ENCODE measurements at places on chromosomes 2 and 18.

DNA sequence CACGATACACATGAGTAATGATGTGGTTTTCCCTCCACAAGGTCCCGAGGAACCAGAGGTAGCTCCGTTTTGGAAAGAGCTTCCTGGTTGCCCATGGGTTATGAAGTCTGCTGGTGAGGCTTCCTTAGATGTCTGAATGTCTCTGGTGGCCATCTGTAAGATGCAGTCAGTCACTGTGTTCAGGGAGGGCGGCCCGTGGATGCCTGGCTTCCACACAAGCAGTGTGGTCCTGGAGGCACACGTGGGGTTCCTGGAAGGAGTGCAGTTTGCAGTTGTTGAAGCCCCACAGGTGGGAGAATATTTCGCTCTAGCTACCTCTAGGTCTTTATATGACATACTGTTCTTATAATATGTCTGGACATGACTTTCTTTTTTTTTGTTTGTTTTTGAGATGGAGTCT, 209.0 kb downstream of the FAM210A start:
- no peak for DNase-seq

DNA sequence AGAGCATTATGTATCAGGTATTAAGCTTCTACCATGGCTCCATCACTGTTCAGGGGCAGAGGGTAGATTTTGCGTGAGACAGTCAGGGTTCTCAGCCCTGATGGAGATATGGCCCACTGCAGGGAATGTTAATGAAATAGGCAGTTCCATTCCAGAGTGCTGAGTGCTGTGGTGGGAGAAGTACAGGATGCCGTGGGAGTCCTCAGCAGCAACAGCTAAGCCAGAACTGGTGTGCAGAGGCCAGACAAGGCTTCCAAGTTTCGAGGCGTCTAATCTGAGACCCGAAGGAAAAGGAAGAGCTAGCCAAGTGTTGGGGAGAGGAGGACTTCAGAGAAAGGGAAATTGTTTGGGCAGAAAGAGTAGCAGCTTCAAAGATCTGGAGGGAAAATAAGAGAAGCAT, 30.2 kb upstream of the MAPRE2 start:
- no peak for DNase-seq

DNA sequence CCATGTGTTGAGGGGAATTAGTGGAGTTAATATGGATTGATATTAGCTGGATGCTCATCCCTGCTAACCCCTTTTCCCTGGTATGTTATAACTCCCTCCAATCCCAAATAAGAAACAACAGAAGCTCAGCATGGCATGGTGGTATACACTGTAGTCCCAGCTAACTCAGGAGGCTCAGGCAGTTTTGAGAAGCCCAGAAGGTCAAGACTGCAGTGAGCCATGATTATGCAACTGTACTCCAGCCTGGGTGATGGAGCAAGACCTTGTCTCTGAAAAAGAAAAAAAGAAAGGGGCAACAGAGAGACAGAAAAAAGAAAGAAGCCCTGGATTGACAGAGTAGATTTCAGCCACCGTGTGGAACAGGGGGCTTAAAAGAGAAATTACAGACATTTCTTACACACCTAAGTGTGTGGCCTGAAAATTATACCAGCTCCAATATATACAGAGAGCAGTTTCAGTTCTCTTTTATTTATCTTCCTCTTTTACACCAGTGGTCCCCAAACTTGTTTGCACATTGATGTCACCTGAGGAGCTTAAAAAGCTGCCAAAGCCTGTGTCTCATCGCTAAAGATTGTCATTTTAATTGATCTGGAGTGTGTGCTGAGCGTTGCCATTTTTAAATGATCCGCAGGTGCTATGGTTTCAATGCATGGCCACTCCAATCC, 203.6 kb downstream of the UBE2E3 start:
- DNase-seq: no peak

- no peak for DNase-seq
These were observed 201.4 kb downstream of the RBM43 start for GRCh38 chr2:151060287-151060686.

GRCh38 chr2:98212092-98213000, 125.4 kb downstream of the VWA3B start:
- DNase-seq: no peak

- DNase-seq: no peak
These were observed 1.1 kb upstream of the HIBCH start for GRCh38 chr2:190320696-190321095.

- no peak for DNase-seq
These were observed 6.5 kb upstream of the KCNG2 start for GRCh38 chr18:79790996-79791972.

- no peak for DNase-seq
These were observed 14.0 kb downstream of the CAPN10 start for GRCh38 chr2:240600451-240600961.

DNA sequence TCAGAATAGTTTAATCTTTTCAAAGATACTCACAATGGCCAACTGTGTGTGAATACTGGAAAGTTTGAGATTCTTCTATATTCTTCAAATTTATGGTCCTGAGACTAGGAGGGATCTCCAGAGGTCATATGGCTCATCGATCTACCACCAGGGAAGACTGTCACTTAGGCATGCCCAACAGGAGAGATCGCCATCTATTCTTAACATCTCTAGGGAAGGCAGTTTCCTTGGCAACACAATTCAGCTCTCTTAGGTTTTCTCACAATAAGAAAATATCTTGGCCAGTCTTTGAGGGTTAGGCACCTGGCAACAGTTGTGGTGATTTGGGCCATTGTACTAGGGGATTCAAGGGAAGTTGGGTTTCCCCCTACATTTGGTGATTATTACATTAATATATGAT, 107.2 kb downstream of the GALNT3 start:
- DNase-seq: no peak

DNA sequence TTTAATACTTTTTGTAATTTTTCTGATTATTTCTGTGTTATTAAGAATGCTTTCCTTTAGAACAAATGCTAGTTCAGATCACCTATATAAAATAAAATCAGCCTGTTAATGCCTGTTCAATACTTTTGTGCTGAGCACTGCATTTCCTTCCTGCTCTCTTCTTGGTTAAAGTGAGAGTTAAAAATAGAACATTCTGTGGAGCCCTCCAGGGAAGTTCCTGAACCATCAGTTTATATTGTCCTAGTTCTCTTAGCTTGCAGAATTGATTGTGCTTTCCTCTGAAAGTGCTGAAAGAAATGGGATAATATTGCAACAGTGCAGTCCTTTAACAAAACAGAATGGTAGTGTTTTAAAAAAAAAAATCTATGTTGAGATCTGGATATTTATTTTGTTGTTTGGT, 74.6 kb upstream of the UBXN4 start:
- no peak for DNase-seq

DNA sequence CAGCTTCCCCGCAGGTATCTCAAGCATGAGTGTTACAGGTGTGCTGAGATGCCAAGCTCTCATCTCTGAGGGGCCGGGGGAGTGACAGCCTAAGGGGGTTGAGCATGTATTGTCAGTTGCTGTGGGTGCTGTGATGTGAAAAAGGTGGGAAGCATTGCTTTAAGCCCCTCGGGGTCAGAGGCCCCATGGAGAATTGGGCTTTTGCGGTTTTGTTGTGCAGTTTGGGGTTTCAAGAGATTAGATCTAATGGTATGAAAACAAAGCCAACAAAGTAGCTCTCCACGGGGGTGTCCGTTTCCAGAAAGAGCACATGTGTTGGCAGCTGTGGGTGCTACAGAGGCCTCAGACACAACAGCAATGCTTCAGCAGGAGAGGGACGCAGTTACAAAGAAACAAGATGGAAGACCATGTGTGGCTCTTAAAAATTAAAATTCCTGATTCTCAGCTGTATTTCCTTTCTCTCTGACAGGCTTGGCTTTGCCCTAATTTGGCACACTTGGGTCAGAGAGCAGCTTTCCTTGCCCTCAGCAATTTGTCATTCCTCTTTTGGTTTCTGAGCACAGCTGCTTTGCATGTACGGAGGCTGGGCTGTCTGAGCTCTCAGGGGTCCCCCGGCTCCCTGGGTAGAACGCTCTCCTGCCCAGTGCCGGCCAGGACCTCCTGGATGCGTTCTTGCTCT, 69.9 kb downstream of the TMEM247 start:
- DNase-seq: no peak

- DNase-seq: no peak
These were observed 733.5 kb downstream of the SOCS6 start for GRCh38 chr18:71022389-71022788.

GRCh38 chr2:167787562-167787961, 459.8 kb downstream of the STK39 start:
- no peak for DNase-seq

- no peak for DNase-seq
These were observed 57.2 kb upstream of the LYPD6B start for GRCh38 chr2:148981324-148981723.

DNA sequence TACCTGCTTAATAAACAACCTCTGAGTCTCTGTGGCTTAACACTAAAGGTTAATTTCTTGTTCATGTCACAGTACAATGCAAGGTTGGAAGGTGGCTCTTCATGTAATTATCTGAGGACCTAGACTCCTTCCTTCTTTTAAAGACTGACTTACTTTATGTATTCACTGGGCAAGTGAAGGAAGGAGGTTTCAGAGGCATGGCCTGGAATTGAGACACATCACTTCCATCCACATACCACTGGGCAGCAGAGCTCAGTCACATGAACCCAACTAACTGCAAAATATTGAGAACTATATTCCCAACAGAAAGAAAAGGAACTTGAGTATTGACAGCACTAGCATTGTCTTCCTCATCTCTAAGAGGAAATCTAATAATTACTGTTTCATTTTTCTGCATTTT, 57.5 kb upstream of the FN1 start:
- no peak for DNase-seq

- DNase-seq: no peak
These were observed 127.2 kb upstream of the EML6 start for GRCh38 chr2:54595999-54596902.

- DNase-seq: no peak
These were observed 50.7 kb downstream of the RNF152 start for GRCh38 chr18:61842146-61842545.

DNA sequence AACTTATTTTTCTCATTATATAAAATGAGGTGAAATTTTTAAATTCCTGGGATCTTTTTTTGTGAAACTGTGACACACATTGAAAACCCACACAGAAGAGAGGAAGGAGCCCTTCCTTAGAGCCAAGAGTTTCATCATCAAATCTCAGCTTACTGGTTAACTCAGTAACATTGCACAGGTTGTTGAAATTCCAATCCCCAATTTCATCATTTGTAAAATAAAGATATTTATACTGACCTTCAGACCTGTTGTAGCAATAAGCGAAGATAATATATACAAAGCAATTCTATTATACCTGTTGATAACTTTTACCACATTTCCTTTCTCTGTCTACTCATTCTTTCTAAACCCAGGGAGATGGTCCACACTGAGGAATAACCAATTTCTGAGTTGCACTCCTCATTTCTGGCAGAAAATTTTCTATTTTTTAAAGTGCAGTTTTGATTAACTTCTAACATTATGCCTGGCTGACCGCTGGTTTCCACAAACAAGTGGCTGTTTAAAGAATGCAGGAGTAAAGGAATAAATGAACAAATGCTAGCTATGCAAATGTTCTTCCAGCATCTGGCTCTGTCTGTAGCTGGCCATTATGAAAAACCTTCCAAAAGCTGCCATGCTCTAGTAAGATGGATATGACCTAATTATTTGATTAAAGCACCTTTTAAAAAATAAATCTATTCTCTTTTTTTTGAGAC, 105.7 kb upstream of the LINC00305 start:
- DNase-seq: no peak

DNA sequence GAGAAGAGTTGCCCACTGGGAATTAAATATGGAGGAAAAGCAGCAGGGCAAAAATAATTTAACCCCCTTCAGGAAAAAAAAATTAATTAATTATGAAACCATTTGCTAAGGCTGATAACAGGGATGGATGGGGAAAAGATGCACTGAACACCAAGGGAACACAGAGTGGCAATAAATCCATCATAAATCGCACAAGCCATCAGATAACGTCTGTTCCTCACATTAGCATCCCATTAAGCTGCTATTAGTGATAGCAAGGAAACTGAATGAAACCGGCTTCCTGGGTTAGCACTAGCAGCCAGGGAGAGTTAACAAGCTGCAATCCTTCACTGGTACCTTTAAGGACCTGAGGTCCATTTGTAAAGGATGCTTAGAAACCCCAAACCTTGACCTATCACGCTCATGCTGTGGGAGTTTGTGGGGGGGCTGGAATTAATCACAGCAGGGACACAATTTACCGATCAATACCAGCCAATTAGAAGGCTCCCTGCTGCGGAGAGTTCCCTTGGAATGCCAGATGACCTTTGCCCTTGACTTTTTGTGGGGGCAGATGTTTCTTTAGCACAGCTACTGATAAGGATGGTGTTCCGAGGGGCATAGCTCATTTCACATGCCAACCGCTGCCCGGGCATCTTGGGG, 175.5 kb upstream of the KLF7 start:
- no peak for DNase-seq

GRCh38 chr2:70531419-70532086, 22.1 kb downstream of the TGFA start:
- no peak for DNase-seq

GRCh38 chr18:31929273-31929672, 13.7 kb downstream of the TRAPPC8 start:
- DNase-seq: no peak

- no peak for DNase-seq
These were observed 316.2 kb upstream of the REV1 start for GRCh38 chr2:99805930-99806476.

- DNase-seq: peak; percentile 6
These were observed 45.0 kb upstream of the ALPP start for GRCh38 chr2:232333361-232334135.

DNA sequence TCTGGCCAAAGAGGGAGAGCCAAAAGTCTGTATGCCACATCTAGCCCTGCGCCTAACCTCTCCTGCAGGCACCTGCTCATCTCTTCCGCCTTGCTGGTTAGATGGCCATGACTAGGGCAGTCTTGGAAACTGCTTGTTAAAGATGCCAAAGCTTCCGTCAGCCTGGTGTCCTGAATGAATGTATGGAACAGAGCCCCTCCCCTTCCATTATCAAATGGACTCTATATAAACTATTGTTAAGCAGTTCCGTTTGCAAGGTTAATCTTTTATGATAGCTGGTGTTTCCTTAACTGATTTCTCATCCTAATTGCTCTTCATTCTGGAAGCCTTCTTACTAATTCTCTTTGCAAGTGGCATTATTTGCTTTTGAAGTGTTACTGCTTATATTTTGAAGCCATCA, 87.1 kb downstream of the ATP9B start:
- no peak for DNase-seq

DNA sequence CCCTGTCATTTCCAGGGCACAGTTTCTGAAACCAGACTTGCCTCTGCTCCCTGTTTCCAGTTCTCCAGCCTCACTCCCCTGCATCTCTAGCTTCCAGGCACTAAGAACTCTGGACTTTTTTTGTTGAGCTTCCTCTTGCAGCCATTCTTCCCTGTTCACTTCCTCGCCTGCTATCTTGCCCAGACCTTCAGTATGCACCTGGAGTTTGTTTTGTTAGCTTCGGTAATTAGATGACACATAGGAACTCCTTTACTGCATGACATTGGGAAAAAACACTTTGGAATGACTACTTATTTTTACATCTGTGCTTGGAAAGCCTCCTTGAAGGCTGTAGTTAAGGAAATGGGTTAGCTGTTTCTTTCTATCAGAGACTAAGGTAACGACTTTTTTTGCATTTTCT, 35.2 kb downstream of the OTOF start:
- DNase-seq: no peak

GRCh38 chr2:219059725-219060682, 717 bp downstream of the IHH start:
- no peak for DNase-seq

All from T-helper 17 cell (primary cell).